ENCODE measurements at places on chromosomes 11 and 22.
A peak's percentile ranks its signal among the peaks of the same experiment; 100 is the strongest.

- DNase-seq: peak; percentile 79
Observed at GRCh38 chr11:783581-784015, 6.3 kb downstream of the CEND1 start.

GRCh38 chr11:2201542-2201941, 29.9 kb upstream of the TH start:
- no peak for DNase-seq

DNA sequence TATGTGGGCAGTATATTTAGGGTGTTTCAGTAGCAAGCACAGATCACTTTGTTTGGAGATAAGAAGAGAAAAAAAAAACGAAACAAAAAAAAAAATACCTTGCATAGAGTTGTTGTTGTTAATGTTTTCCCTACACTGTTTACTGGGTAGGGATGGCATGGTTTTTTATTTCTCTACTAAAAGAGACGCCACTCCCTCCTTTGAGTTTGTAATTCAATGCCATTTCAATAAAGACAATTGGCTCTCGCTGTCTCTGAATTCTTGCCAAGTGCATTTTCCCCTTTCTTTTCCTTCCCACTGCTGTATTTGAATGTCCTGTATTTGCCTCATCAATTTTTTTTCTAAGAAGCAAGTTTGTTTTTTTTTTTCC, 213.9 kb upstream of the UBASH3B start:
- DNase-seq: no peak

GRCh38 chr11:33912405-33913361, 20.8 kb upstream of the LMO2 start:
- DNase-seq: no peak

- DNase-seq: peak; percentile 78
Observed at GRCh38 chr22:29031227-29032011, 30.2 kb downstream of the C22orf31 start.

All from ovary (tissue), 10 donors.